ENCODE measurements at places on chromosomes 12 and 14. TPM values are rescaled to one million over a fixed set of nuclear protein-coding genes. Genes with fewer than 3 reads are reported as not detected.

GRCh38 chr12:99066726-99067125, 421.6 kb downstream of the APAF1 start:
- no peaks in the 10 kb centered on the region for H3K4me1 ChIP-seq
- no peak overlapping the region for H3K27ac ChIP-seq
- no peak for DNase-seq
- no peak overlapping the region for H3K4me3 ChIP-seq

DNA sequence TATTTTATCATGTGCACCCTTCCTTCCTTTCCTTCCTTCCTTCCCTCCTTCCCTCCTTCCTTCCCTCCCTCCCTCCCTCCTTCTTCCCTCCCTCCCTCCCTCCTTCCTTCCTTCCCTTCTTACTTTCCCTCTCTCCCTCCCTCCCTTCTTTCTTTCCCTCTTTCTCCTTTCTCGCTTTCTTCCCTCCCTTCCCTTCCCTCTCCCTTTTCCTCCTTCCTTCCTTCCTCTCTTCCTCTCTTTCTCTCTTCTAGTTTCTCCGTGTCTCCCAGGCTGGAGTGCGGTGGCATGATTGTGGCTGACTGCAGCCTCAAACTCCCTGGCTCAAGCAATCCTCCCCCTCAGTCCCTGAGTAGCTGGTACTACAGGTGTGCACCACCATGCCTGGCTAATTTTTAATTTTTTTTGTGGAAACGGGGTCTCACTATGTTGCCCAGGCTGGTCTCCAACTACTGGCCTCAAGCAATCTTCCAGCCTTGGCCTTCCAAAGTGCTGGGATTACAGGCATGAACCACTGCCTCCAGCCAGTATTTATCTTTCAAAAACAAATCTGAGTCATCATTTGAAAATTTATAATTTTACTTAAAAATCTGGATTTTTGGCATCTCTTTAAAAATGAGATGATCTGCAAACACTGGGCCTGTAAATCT, 7.8 kb downstream of the C1RL start:
- no peaks in the 10 kb centered on the region for H3K27me3 ChIP-seq
- no peak for DNase-seq
- H3K4me1 ChIP-seq = no peaks in the 10 kb centered on the region
- H3K27ac ChIP-seq = no peak overlapping the region
- no peak overlapping the region for H3K4me3 ChIP-seq

GRCh38 chr14:101234999-101235334, 326.3 kb upstream of the DIO3 start:
- no peaks in the 10 kb centered on the region for H3K36me3 ChIP-seq
- DNase-seq = no peak
- no peak overlapping the region for H3K4me3 ChIP-seq
- H3K27ac ChIP-seq = no peak overlapping the region
- no peaks in the 10 kb centered on the region for H3K27me3 ChIP-seq

- H3K36me3 ChIP-seq = no peaks in the 10 kb centered on the region
- H3K27ac ChIP-seq = no peak within 1 kb of the TSS
- no peak for DNase-seq
- H3K4me1 ChIP-seq = no peaks in the 10 kb centered on the region
- H3K4me3 ChIP-seq = no peak within 1 kb of the TSS
These were observed at the start of gene JPH4 for GRCh38 chr14:23578560-23579310. Gene JPH4, minus strand, starts transcription at chr14:23578790. Its CDS starts 1,337 bp downstream, at chr14:23577453.

- no peaks in the 10 kb centered on the region for H3K36me3 ChIP-seq
- DNase-seq = no peak
- H3K27me3 ChIP-seq = no peaks in the 10 kb centered on the region
- H3K4me3 ChIP-seq = no peak overlapping the region
- H3K27ac ChIP-seq = no peak overlapping the region
These were observed 85.0 kb upstream of the GPR68 start for GRCh38 chr14:91329486-91330014.

GRCh38 chr14:30996892-30997659, 28.4 kb upstream of the AP4S1 start:
- no peaks in the 10 kb centered on the region for H3K36me3 ChIP-seq
- no peaks in the 10 kb centered on the region for H3K4me1 ChIP-seq
- no peaks in the 10 kb centered on the region for H3K27me3 ChIP-seq
- no peak overlapping the region for H3K4me3 ChIP-seq

GRCh38 chr14:90659156-90659555, 157.1 kb downstream of the TTC7B start:
- no peak overlapping the region for H3K4me3 ChIP-seq
- H3K36me3 ChIP-seq = peaks cover 3% of the 10 kb centered on the region
- no peak overlapping the region for H3K27ac ChIP-seq
- H3K4me1 ChIP-seq = peaks cover 4% of the 10 kb centered on the region
- DNase-seq = no peak
- H3K27me3 ChIP-seq = no peaks in the 10 kb centered on the region

DNA sequence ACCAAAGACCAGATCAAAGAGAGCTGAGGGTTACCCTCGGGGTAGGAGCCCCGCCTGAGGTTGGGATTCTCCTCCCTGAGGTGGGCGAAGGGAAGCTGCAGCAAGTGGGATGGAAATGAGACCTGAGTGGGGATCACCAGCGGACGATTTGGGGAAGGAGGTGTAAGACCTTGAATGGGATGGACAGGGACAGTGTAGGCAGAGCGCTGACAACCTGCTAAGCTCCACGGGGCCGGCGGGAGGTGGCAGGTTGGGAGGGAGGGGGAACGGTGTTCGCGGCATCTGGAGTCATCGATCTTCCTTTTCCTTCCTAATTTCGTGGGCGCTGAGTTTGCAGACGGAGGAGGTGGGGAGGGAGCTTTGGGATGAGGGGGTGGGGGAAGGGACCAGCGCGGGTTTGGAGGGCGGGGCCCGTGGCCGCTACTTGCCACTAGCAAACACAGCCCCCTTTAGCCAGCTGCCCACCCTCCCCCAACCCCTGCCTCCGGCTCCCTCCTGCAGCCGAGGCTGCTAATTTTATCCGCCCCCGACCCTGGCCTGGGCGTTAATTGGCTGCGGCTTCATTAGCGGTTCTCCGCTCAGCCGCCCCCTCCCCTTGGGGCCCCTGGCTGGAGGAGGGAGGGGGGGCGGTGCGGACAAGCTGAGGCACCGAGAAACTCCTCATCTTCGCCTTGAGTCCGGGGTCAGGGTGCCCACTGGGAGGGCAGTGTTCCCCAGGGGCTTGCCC, 2.8 kb upstream of the SHMT2 start:
- H3K27ac ChIP-seq = no peak overlapping the region
- DNase-seq = no peak
- H3K4me1 ChIP-seq = no peaks in the 10 kb centered on the region
- no peaks in the 10 kb centered on the region for H3K27me3 ChIP-seq
- no peak overlapping the region for H3K4me3 ChIP-seq

- H3K4me1 ChIP-seq = no peaks in the 10 kb centered on the region
- DNase-seq = no peak
- no peak overlapping the region for H3K4me3 ChIP-seq
- no peaks in the 10 kb centered on the region for H3K27me3 ChIP-seq
- no peaks in the 10 kb centered on the region for H3K36me3 ChIP-seq
These were observed 129.0 kb downstream of the IGF1 start for GRCh38 chr12:102351322-102351721.

DNA sequence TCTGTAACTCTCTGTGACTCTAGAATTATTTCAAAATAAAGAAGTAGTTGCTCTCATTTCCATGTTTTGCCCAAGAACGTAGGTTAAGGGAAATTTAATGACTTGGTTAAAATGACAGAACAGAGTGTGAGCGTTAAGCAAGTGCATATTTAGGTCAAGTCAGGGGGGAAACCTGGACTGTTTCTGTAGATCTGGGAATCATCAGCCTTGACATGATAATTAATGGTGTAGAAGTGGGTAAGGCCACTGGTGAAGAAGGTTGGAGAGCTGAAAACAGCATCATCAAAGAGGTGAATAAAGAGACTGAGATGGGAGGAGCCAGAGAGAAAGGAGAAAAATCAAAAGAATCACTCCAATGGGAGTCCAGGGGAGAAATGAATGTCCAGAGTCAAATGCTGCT, 49.4 kb upstream of the STK38L start:
- no peaks in the 10 kb centered on the region for H3K27me3 ChIP-seq
- peak overlapping the region; percentile 86 for H3K27ac ChIP-seq
- H3K36me3 ChIP-seq = no peaks in the 10 kb centered on the region
- peaks cover 2% of the 10 kb centered on the region for H3K4me1 ChIP-seq
- no peak overlapping the region for H3K4me3 ChIP-seq

- no peaks in the 10 kb centered on the region for H3K36me3 ChIP-seq
- no peak for DNase-seq
- H3K4me3 ChIP-seq = no peak overlapping the region
- H3K27ac ChIP-seq = no peak overlapping the region
- H3K27me3 ChIP-seq = no peaks in the 10 kb centered on the region
- H3K4me1 ChIP-seq = no peaks in the 10 kb centered on the region
These were observed 285.5 kb downstream of the GLT1D1 start for GRCh38 chr12:129138776-129139175.

DNA sequence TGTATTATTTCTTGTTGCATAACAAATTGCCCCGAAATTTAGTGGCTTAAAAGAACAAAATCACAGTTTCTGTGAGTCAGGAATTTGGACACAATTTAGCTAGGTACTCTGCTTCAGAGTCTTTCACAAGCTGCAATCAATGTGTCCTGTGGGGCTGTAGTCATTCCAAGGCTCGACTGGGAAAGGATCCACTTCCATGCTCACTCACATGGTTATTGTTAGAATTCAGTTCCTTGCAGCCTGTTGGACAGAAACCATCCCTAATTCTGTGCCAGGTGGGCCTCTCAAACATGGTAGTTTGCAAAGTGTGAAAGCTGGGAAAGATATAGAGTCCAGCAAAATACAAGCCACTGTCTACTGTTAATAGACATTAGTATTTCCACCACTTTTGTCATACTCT, 59.7 kb upstream of the ARID2 start:
- H3K36me3 ChIP-seq = no peaks in the 10 kb centered on the region
- no peak for DNase-seq
- H3K4me3 ChIP-seq = no peak overlapping the region
- peaks cover 4% of the 10 kb centered on the region for H3K4me1 ChIP-seq
- H3K27ac ChIP-seq = no peak overlapping the region

DNA sequence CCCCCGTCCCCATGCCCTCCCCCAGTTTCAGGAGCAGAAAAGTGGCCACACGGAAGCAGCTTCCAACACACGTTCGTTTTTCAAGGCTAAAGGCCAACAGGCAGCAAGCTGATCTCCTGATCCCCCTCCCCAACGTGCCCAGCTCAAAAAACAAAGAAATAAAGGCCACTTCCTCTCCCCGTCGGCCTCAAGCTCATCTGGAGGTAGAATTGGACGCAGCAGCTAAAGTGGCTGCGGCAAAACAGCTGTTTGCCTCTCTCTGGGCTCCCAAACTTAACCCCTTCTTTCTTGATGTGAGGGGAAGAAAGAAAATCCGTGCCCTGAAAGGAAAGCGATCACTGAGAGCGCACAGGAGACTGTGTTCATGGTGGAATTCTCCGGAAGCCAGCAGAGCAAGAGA, 66.3 kb downstream of the SCARB1 start:
- no peak overlapping the region for H3K4me3 ChIP-seq
- DNase-seq = no peak
- no peaks in the 10 kb centered on the region for H3K4me1 ChIP-seq

DNA sequence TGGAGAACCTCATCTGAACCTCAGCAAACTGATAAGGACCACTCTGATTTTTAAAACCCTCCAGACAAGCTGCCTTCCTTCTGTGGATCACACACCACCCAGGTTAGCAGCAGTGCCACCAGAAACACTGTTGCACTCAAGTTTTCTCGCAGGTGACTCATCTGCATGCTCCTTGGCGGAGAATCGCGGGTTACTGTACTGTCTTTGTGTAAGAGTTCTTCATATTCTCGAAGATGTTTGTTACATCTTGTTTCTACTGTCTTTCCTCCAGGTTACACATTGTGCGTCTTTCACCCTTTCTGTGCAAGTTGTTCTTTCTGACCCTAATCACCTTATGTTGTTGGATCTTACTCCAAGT, 331.2 kb downstream of the CACNA1C start:
- DNase-seq = no peak
- H3K4me3 ChIP-seq = no peak overlapping the region
- peak overlapping the region; percentile 87 for H3K27ac ChIP-seq
- H3K4me1 ChIP-seq = peaks cover 9% of the 10 kb centered on the region

DNA sequence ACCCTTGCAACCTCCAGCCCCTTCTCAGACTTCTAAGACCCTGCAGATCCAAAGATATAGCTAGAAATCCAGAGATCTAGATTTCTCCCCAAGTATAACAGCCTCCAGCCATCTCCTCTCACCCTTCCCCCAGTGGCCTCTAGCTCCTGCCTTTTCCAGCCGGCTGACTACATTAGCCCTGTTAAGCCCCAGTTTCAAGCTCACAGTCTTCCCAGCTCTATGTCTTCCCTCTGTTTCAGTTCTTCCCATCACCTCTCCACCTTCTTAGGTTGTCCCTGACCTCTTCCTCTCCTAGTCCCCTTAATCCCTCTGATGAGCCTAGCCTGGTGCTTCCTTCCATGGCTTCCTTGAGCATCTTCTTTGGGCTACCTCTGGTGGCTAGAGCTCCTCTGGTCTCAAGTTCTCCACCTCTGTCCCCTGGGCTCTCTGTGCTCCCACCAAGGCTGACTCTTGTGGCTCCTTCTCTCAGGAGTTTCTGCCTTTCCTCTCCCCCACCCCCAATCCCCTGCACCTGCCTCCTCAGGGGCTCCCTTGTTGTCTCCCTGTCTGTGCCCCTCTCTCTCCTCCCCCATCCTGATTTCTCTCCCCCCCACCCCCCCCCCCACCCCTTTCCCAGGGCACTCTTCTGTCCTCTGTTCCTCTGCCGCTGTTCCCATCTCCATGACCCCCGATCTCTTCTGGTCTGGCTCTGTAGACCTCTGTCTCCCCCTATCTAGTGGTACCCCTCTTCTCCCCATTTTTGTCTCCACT, 816 bp upstream of the GDF11 start:
- H3K4me1 ChIP-seq = no peaks in the 10 kb centered on the region
- H3K27me3 ChIP-seq = no peaks in the 10 kb centered on the region
- no peak for DNase-seq
- H3K36me3 ChIP-seq = no peaks in the 10 kb centered on the region

GRCh38 chr14:54353694-54354093, 43.1 kb upstream of the CDKN3 start:
- no peaks in the 10 kb centered on the region for H3K36me3 ChIP-seq
- no peaks in the 10 kb centered on the region for H3K27me3 ChIP-seq
- no peak for DNase-seq

- H3K27ac ChIP-seq = no peak overlapping the region
- H3K36me3 ChIP-seq = no peaks in the 10 kb centered on the region
- no peak overlapping the region for H3K4me3 ChIP-seq
- DNase-seq = no peak
- no peaks in the 10 kb centered on the region for H3K27me3 ChIP-seq
These were observed 29.1 kb downstream of the ALX1 start for GRCh38 chr12:85309125-85309566.

GRCh38 chr12:98678946-98679610, 34.0 kb downstream of the APAF1 start:
- no peaks in the 10 kb centered on the region for H3K4me1 ChIP-seq
- no peaks in the 10 kb centered on the region for H3K27me3 ChIP-seq
- no peak overlapping the region for H3K4me3 ChIP-seq
- no peak overlapping the region for H3K27ac ChIP-seq

GRCh38 chr12:71797531-71797930, 42.0 kb upstream of the TBC1D15 start:
- no peak overlapping the region for H3K27ac ChIP-seq
- H3K4me3 ChIP-seq = no peak overlapping the region
- no peaks in the 10 kb centered on the region for H3K27me3 ChIP-seq
- no peak for DNase-seq

GRCh38 chr14:30564868-30565248, 5.9 kb downstream of the G2E3 start:
- DNase-seq = no peak
- no peaks in the 10 kb centered on the region for H3K36me3 ChIP-seq
- H3K27ac ChIP-seq = no peak overlapping the region
- no peak overlapping the region for H3K4me3 ChIP-seq

TEX52 gene
- not detected for total RNA-seq

LBHD2 gene
- not detected for total RNA-seq

TSPAN8 gene
- 7.5 TPM for total RNA-seq

SPRYD4 gene
- total RNA-seq = 3.6 TPM

RNF212B gene
- total RNA-seq = not detected

RNASE2 gene
- 4.5 TPM for total RNA-seq
